COR-L47 (cell line): ENCODE measurements at places on chromosomes 13 and 19.

- no peak for DNase-seq
Observed at GRCh38 chr19:7216373-7216902, 77.8 kb downstream of the INSR start.

DNA sequence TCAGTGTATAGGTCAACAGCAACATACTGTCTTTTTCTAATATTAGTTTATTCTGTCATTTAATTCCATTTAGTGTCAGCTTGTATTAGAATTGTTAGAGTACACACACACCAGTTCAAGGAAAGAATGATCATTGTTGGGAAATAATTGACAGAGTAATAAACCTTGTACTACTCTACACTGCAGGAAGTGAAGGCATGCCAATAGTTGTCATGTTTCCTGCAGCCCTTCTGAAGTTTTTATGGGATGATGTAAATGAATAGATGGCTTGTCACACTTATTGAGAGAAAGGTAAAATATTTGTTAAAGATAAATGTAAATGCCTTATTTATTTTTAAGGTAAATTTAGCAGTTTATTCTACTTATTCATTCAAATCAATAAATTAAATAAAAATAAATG lies 306.9 kb upstream of the KLHL1 start:
- no peak for DNase-seq

DNA sequence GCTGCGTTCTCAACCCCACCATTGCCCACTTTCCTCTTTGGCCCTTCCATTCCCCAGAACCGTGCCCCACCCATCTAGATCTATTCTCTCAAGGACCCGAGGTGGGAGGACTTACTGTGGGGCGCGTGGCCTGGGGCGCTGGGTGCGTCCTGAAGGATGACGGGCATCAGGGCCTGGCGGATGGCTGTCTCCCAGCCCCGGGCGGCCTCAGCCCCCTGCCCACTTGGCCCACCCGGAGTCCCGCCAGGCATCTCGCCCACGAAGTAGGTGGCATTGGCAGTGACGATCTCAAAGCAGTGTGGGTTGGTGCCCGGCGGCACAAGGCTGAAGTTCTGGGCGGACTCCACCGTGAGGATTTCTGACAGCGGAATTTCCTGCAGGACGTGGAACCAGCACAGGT lies 23.2 kb downstream of the PRKD2 start:
- no peak for DNase-seq

DNA sequence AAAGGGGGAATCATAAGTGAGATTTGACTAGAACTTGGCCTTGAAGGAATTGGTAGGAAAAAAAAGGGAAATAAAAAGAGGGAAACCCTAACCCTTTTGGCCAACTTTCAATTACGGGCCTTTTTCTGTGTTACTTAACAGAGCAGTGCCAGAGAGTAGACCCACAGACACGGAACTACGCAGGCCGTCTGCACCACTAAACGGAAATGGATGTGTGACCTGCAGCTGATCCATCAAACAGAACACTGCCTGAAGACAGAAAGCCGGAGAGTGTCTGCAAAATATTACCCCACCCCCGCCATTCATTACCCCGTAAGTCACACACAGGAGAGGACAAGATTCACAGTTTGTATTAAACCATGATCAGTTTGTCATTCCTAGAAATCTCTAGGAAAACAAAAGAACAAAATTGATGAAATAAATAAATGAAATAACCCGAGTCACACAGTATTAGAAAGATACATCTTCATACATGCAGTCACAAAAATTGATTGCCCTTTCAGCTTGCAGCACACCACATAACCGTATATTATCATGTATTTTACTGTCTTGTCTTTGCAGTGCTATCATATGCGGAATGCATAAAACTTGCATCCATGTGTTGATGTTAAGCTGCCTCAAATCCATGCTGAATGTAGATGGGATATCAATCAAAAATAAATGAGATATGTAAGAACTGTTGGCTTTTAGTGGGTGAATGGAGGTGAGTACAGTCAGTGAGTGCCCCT lies 424.7 kb downstream of the IRS2 start:
- DNase-seq = no peak

GRCh38 chr13:36914648-36915047 lies 5.4 kb downstream of the SMAD9 start:
- no peak for DNase-seq

- no peak for DNase-seq
Observed at GRCh38 chr13:111227405-111227804, 93.0 kb upstream of the TEX29 start.

- no peak for DNase-seq
Observed at GRCh38 chr13:48457578-48458242, 44.8 kb upstream of the LPAR6 start.

GRCh38 chr13:99985886-99986527 lies 4.4 kb downstream of the ZIC2 start:
- DNase-seq = no peak

DNA sequence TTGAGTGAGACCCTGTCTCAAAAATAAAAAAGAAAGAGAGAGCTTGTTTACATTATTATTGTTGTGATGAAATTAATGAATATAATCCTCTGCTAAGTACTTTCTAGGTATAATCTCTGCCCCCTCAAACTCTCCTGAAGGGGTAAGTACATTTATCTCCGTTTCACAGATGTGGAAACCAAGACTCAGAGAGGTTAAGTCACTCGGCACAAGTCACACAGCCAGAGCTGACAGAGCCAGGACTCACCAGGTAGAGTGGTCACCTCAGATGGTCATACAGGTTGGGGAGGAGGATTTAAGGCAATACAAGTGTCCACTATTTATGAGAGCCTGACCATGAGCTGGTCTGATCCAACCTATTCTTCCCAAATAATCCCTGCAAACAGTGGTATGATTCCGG lies 15.2 kb upstream of the LYPD3 start:
- DNase-seq = no peak

DNA sequence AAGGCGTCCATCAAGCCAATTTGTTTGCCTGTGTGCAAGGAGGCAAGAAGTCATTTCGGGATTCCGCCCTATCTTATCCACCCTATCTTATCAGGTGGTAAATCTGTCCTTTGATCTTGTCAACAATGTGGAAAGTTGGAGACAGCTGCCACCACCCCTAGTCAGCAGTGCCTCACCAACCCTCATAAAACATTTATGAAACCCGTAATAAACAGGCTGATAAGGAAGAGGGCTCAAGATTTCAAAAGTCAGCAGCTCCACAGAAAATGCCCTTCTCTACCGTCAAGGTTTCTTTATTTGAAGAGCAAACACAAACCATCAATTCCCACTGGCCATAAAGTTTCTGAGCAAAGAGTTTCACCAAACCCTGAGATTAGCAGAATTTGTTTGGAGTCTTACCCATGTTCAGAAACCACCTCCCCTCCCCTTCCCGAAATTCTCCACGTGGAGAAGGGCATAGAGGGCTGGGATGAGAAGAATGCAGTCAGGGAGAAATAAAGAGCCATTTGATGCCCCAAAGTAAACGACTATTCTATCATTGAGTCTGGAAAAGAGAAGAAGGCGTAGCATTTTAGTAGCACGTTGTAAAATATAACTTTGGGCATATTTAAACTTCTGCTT lies 196.0 kb upstream of the GPR12 start:
- no peak for DNase-seq

DNA sequence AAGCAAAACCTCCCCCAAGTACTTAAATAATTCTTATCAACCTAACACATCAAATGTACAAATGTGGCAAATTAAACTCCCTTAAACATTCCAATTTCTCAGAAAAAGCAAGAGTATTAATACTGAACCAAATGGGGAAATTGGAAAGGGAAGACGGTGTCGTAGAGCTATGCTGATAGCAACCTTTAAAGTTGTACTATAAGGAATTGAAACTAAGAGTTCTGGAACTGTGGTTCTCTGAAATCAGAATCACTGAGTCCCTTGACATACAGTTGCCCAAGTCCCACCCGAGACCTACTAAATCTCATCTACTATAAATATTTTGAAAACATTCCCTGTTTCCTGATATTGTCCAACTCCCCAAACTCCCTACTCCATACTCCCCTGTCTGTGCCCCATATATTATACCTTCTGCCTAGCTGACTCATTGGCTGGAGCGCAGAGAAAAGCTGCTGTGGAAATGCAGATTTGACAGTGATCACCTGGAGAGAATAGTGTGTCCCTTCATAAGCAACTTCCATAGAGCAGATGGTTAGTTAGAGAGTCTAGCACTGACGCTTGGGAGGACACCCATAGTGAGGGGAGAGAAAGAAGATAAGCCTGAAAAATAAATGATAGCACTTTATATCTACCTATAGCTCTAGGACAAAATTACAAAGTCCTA lies 51.4 kb upstream of the ITM2B start:
- DNase-seq = no peak

- DNase-seq = no peak
Observed at GRCh38 chr19:46524308-46524707, 28.6 kb upstream of the PNMA8B start.

- DNase-seq = no peak
Observed at GRCh38 chr13:67554286-67554685, 324.1 kb upstream of the PCDH9 start.

- no peak for DNase-seq
Observed at GRCh38 chr13:77387607-77388200, 60.8 kb upstream of the MYCBP2 start.

GRCh38 chr19:4730740-4731171 lies 7.1 kb upstream of the DPP9 start:
- no peak for DNase-seq

- no peak for DNase-seq
Observed at GRCh38 chr19:10915130-10916091, 13.0 kb downstream of the YIPF2 start.

DNA sequence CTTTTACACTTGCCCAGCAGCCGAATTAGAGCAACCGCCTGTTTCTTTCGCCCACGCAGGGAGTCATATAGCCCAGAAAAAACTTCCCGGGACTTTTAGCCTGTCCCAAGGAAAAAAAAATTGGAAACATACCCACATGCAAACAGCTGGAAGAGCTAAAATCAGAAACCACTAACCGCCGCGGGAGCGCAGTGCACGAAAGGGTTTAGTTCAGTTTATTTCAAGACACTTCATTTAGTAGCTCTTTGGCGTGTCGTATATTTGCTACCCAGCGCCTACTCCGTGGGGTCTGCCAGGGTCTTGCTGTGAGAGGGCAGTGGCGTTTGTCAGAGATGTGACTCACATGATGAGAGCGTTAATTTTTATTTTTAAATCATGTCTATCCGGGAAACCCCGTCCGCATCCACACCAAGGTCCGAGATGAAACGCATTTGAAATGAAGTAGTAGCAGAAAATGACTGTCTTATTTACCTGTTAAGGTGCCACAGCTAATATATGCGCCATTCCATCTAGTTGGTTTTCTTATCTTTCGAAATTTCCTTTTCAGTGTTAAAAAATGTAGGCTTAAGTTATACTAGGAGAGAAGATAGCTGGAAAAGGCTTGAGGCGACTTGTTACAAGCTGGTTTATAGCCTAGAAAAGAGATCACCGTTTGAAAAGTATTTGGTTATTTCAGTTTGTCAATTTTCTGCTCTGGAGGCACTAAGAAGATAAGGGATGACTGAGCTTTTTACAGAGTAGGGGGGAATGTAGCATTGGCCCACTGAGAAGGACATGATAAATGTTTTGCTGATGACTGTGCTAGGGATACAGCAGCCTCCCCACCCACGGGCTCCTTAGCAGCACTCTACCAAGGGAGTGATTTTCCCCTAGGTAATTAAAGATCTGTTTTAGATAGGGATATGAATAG lies 1.7 kb downstream of the KLF5 start:
- peak; percentile 24 for DNase-seq

DNA sequence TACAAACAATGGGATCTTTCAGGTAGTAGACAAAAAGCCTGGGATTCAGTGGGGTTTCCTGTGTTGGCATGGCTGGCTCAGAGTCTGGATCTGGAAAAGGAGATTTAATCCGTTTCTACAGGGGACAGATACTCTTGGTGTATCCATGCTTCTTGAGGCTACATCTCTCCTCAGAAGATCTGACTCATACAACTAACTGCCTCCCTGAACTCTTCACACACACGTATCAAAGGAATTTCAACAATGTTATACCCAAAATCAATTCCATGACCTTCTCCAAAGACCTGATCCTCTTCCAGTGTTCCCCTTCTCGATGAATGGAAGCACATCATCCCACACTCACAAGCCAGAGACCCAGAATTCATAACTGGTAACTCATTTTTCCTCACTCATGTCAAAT lies 435.3 kb upstream of the NBEA start:
- no peak for DNase-seq

GRCh38 chr13:113950451-113951245 lies 23.2 kb downstream of the C13orf46 start:
- DNase-seq = no peak

- no peak for DNase-seq
Observed at GRCh38 chr13:114249077-114249476, 14.4 kb downstream of the CDC16 start.

DNA sequence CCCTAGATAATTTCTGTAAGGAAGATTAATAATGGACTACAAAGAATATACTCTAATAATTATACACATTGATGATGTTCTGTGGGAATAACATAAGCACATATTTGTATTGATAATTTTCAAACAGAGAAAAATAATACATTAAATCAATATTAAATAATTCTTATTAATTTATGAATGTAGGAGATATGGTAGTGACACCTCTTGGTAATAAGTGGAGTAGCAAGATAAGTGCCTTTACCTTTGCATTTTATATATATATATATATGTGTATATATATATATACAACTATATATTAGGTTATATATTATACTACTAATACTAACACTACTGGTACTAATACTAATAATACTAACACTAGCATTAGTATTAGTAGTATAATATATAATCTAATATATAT lies 905.8 kb downstream of the SLITRK1 start:
- no peak for DNase-seq

DNA sequence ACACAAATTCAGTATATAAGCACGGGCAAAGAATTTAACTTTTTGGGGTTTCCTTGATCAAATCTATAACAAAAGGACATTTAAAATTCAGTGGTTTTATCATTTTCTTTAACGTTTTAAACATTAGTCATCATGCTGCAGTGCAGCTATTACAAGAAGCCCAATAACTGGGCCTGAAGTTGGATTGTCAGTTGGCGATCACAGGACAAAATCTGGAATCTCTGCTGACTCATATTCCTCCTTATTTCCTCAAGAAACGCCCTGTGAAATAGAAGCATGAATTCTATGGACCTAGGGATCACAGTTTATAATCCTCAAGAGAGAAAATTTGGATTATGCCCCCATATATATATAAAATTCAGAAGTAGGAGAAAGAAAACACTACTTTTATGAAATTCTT lies 971.6 kb upstream of the MIR17HG start:
- no peak for DNase-seq

DNA sequence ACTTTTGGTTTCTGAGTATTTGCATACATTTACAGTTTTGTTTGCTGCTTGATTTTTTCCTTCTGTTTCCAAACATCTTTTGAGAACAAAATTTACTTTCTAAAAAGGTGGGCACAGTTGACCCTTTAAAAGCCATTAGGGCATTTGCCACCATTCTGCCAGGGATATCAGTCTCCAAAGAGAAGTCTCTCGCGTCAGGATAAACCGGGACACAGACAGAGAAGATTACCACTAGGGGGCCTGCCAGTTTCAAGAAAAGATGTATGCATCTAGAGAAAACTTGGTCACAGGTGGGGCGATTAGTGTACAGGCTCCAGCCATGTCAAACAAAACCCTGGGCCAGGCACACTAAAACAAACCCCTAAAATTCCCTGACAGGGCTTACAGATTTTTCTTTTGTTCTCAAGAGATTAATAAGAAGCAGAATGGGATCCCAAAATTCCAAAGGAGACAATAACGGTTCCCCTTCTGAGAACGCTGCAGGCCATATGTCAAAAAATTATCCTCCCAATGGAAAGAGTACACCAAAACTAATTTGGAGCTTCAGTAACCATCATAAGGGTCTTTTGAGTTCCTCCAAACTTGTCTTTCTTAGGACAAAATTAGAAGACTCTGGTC lies 10.7 kb upstream of the PABPC3 start:
- peak; percentile 60 for DNase-seq
